HFF-Myc (cell line): ENCODE measurements at places on chromosomes 13 and 19.

DNA sequence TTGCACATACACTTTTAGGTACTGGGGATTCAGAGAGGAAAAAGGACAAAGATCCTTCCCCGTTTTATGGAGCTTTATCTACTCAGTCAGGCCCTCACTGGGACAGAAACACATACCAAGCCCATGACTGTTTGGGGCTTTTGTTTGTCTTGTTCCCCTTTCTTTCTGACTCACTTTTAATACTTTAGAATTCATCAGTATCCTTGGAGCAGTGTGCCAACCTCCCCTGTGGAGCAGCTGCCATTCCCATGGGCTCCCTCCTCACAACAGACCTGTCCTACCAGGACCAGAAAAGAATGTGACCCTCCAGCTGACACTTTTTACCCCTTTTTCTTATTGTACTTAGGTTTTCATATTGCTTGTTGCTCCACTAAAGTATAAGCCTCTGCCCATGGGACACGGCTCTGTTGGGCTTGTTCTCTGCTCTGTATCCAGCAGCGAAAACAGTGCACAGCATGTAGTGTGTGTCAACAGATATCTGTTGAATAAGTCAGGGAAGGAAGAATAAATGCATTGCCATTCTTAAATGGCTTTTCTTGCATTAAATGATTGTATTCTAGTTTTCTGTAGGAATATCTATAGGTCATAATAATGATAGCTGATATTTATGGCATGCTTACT is 431.1 kb downstream of the EFNB2 start:
- no peak for DNase-seq

DNA sequence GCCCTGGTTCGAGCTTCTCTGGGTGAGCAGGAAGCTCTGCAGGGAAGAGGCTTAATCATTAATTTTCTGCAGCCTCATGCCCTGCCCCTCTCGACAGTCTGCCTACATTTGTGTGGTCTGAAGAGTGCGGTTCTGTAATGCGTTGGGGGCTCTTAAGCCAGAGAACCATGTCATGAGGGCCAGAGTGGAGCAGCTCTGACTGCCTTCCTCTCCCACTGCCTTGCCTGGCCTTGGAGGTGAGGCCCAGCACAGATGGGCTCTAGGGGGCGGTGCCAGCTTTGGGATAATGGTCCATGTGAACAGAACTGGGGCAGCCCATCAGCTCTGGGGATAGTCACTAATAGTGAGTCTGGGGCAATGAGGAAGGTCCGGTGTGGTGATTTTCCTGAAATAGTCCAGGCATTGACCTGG is 5.7 kb downstream of the FGF9 start:
- no peak for DNase-seq

DNA sequence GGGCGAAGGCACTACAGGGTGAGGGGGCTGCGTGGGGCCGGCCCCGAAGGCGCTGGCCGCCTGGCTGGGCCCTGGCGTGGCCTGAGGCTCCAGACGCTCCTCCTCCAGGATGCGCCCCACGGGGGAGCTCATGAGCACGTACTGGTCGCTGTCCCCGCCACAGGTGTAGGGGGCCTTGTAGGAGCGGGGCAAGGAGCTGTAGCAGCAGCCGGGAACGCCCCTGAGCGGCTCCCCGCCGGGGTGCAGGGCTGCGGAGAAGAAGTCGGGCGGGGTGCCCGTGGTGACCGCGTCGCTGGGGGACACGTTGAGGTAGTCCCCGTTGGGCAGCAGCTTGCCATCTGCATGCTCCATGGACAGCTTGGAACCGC is 3.0 kb downstream of the IRS2 start:
- DNase-seq: no peak

DNA sequence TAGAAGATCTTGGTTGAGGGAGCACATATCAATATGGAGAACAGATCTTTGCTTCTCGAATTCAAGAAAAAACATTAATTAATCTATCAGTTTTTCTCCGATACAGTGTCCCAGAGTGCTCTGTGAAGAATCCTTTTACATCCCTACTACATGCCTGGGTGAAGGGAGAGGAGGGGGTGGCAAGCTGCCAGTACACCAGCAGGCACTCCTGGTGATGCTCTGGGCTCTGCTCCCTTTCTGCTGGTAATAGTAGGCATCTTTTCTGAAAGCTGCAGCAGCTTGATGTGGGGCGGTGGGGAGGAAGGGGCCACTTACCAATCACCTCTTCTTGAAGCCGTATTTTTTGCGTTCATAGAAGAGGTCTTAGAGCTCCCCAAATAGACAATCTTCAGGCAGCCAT is 30.7 kb downstream of the PBX4 start:
- DNase-seq: no peak

DNA sequence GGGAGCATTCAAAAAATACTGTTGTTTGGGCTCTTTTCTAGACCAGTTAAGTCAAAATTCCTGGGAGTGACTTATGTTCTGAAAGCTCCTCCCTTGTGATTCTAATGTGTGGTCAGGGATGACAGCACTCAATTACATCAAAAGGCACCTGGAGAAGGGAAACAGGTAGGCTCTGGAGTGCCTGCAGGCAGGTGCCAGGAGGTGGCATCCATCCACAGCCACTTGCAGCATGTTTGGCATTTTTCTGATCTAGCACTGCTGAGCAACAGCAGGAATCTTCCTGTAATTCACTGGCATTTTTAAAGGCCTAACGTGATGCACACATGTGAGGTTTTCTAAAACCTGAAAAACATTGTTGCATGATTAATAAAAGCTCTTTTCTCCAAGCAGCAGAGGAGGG is 94.6 kb downstream of the CCNA1 start:
- DNase-seq: no peak

DNA sequence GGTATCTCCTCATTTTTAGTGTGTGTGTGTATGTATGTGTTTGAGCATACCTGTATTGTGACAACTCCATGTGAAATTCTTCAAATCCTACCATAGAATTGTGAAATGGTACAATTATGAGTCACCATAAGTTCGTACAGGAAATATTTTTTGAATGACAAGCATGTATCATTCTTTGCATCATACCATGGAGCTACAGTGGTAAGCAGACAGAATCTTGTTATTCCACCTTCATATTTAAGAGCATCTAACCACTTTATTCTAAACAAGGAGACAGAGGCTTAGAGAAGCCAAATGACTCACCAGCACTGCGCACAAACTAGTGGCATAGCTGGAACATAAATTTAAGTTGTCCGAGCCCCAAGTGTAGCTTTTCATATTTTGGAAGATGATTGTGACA is 4.5 kb upstream of the EPSTI1 start:
- DNase-seq: no peak

DNA sequence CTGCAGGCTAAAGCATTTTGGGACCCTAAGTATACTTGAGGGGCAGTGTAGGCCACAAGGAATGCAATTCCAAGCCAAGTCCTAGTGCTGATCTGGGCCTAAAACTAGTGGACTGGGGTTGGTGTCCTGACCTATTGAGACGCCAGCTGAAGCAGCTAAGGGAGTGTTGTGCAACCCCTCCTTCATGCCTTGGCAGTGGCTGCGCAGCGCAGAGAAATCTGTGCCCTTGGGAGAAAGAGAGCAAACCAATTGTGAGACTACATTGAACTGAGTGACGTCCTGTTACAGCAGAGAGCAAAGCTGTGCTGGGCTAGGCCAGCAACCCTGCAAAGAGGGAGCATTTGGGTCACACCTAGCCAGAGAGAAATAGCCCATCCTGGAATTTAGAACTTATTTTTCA is 2715.0 kb upstream of the PCDH20 start:
- DNase-seq: no peak

GRCh38 chr13:40671956-40672764 is 5.7 kb upstream of the FOXO1 start:
- peak; percentile 91 for DNase-seq

GRCh38 chr13:51267622-51268021 is 45.4 kb downstream of the FAM124A start:
- no peak for DNase-seq

DNA sequence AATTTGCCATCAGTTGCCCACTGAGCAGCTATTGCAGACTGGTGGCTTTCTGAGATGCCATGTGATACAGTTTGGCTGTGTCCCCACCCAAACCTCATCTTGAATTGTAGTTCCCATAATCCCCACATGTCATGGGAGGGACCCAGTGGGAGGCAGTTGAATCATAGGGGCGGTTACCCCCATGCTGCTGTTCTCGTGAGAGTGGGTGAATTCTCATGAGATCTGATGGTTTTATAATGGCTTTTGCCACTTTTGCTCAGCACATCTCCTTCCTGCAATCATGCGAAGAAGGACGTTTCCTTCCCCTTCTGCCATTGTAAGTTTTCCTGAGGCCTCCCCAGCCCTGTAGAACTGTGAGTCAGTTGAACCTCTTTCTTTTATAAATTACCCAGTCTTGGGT is 34.8 kb upstream of the ANKRD10 start:
- no peak for DNase-seq

DNA sequence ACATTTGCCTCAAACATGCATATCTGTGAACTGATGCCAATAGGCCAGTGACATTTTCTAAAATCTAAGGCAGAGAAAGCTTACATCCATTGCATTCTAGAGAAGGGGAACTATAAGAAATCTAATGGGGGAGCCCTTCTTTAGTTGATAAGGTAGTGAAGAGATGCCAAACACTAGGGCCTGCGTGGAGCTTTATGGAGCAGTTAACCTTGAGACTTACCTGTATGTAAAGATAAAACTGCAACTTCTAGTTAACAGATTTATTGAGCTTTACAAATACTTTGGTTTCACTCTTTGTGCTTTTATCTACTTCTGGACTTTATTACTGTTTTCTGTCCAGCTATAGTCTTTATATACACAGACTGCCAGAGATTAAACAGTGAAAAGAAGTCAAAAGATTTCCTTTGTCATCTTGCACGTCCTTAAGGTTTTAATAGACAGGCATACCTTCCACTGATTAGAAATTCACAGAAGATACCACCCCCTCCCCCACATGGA is 457.6 kb downstream of the KLF12 start:
- no peak for DNase-seq
